ENCODE measurements at places on chromosomes 3 and 15. TPM values are rescaled to one million over a fixed set of nuclear protein-coding genes. Genes with fewer than 3 reads are reported as not detected.

Gene ZDHHC23
- 25.2 TPM for total RNA-seq

Gene SKOR1
- total RNA-seq: 0.13 TPM

- DNase-seq: no peak
Measured at GRCh38 chr3:123130079-123130750, 63.4 kb downstream of the PDIA5 start.

DNA sequence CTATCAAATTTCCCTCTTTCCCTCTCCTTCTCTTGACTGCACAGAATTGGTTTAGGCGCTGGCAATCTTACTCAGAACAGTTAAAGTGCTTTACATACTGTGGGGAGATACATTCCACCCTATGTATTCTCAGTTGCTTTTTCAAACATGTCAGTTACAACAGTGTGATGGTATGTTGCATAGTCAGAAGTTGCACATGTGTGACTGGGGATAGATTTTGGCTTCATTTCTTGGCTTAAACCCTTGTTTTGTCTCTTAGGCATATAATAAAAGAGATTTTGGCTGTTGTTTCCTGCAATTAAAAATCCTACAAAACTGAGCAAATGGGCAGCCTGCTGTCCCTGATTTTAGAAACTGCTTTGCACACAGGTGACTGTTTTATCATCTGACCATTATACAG, 86.7 kb downstream of the PIK3R4 start:
- no peak for DNase-seq

Gene MED12L
- 16.4 TPM for total RNA-seq

DNA sequence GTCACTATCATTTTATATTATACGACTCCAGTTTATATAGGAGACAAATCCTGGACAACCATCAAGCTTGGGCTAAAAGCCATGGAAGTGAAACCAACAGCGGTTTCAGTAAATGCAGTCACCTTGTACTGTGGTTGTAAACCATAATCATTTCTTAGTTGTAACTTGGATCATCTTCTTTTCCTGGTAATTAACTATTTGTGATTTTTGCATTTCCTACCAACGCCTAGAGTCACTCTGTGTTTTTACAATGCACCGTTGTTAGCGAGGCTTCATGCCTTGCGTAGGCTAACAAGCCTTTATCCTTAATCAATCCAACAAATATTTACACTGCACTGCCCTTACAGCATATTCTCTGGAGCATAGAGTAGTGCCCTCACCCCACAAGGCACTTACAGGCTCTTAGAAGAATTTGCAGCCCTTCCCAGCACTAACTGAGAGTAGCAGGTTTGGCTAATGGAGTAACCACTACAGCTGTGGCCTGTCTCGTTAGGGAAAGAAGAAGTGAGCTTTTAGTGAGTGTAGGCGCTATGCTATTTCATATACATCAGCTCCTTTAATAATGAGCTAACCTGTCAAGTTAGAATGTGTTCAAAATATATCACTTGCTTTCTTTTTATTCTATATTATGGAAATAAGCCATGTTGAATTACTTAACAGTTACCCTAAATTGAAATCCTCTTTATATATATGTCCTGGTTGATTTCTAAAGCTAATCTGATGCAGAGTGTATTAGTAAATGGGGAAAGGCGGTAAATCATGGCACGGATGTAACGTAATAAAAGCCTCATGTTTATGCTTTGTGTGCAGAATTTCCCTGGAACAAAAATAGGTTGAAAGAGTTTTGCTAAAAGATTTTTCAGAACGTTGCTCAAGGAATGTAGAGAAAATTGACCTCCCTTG, 62.8 kb downstream of the ABHD2 start:
- no peak for DNase-seq

Data from H9 (cell line).